Bronchus fibroblast of lung (primary cell): ENCODE measurements at places on chromosomes 1 and 21. TPM values are rescaled to one million over a fixed set of nuclear protein-coding genes. Genes with fewer than 3 reads are reported as not detected.

FCRL5 gene
- not detected in 2 replicates for total RNA-seq

OPTC gene
- not detected in 2 replicates for total RNA-seq

CAP1 gene
- total RNA-seq, result 346 and 365 TPM in 2 replicates

OR2T33 gene
- not detected in 2 replicates for total RNA-seq

NUDT4B gene
- 10.3 and 11.0 TPM in 2 replicates for total RNA-seq

CLDN17 gene
- total RNA-seq, result not detected in 2 replicates

NTPCR gene
- 30.3 and 34.3 TPM in 2 replicates for total RNA-seq

TRAF3IP3 gene
- total RNA-seq, result 0.15 TPM in 1 of 2 replicates, not detected in the other

FAM3B gene
- not detected in 2 replicates for total RNA-seq

AMY1B gene
- not detected in 2 replicates for total RNA-seq

TCP10L gene
- total RNA-seq, result not detected in 2 replicates

C1orf56 gene
- total RNA-seq, result 3.0 and 3.4 TPM in 2 replicates

SLC16A1 gene
- 49.1 and 50.7 TPM in 2 replicates for total RNA-seq

TRIM58 gene
- not detected in 2 replicates for total RNA-seq

ZNF593OS gene
- not detected in 2 replicates for total RNA-seq

SPRR3 gene
- total RNA-seq, result not detected in 2 replicates

LCE1A gene
- total RNA-seq, result not detected in 2 replicates

SRSF11 gene
- total RNA-seq, result 41.6 and 55.3 TPM in 2 replicates

AKT3 gene
- 11.3 and 12.9 TPM in 2 replicates for total RNA-seq

KCNN3 gene
- total RNA-seq, result not detected in 2 replicates

SLC35D1 gene
- 8.6 and 10.3 TPM in 2 replicates for total RNA-seq

HSPB7 gene
- 0.84 and 0.89 TPM in 2 replicates for total RNA-seq
